ENCODE measurements at places on chromosomes 1 and 21. TPM values are rescaled to one million over a fixed set of nuclear protein-coding genes. Genes with fewer than 3 reads are reported as not detected.

RNF186 gene
- total RNA-seq = not detected

FAM151A gene
- not detected for total RNA-seq

CDA gene
- not detected for total RNA-seq

- DNase-seq = no peak
These were observed 449.1 kb upstream of the DAB1 start for GRCh38 chr1:57872913-57873312.

GRCh38 chr21:14985306-14985705, 79.5 kb downstream of the NRIP1 start:
- DNase-seq = no peak

- no peak for DNase-seq
These were observed 75.8 kb downstream of the FOXJ3 start for GRCh38 chr1:42259059-42259738.

- DNase-seq = no peak
These were observed 49.0 kb downstream of the BRINP2 start for GRCh38 chr1:177219554-177220458.

- no peak for DNase-seq
These were observed 193.5 kb downstream of the CYYR1 start for GRCh38 chr21:26379561-26379960.

GRCh38 chr1:41371630-41372599, 10.7 kb downstream of the FOXO6 start:
- DNase-seq = no peak

DNA sequence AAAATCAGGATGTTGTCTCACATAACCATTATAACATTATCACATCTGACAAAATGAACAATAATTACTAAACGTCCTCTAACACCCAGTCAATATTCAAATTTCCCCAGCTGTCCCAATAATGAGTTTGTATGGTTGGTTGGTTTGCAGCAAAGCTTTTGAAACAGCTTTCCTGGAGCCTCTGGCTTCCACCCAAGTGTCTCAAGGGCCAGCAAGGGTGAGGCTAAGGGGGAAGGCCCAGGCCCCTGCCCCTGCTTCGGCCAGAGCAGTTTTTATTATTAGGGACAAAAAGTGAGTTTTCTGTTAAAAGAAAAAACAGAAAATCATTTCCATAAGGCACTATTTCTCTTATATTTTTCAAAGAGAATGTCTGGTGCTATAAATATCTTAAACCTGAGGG, 19.1 kb upstream of the AVPR1B start:
- DNase-seq = no peak

DNA sequence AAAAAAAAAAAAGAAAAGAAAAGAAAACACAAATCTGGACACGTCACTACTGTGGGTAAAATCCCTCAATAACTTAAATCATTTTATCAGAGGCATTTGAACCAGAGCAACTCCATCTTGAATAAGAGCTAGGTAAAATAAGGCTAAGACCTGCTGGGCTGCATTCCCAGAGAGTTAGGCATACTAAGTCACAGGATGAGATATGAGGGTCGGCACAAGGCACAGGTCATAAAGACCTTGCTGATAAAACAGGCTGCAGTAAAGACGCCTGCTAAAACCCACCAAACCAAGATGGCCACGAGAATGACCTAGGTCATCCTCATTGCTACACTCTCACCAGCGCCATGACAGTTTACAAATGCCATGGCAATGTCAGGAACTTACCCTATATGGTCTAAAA, 43.6 kb upstream of the MTF1 start:
- DNase-seq = no peak

- DNase-seq = no peak
These were observed 2.7 kb downstream of the ETNK2 start for GRCh38 chr1:204149107-204149506.

- DNase-seq = no peak
These were observed 577.1 kb downstream of the PLPP3 start for GRCh38 chr1:56002231-56002630.

Data from osteocyte (in vitro differentiated cells).